Activated B cell treated with CpG ODN at 0.5 μM for 24 hours (primary cell): ENCODE measurements at places on chromosomes 1 and 21.

DNA sequence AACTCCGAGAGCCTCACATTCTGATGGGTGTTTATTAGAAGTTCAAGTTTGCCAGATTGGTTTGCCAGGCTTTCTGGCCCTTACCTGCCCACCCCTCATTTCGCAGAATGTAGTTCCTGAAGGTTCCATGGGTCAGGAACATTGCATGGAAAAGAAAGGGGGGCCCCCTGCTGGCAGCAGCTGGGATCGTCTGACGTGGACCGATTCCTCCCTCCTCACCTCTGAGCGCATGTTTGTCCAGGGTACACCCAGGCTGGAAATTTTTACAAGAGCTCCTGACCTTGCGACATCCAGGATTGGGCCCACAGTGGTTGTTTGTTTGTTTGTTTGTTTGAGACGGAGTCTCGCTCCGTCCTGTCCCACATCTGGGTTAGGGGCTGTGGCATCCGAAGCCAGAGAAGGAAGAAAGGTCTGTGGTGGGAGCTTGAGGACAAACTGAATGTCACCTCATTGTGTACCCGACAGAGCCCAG is 126.0 kb upstream of the TMEM51 start:
- no peak overlapping the region for H3K4me3 ChIP-seq
- DNase-seq, result no peak
- no peaks in the 10 kb centered on the region for H3K36me3 ChIP-seq
- H3K4me1 ChIP-seq, result no peaks in the 10 kb centered on the region
- H3K27me3 ChIP-seq, result no peaks in the 10 kb centered on the region
- no peak overlapping the region for H3K27ac ChIP-seq

DNA sequence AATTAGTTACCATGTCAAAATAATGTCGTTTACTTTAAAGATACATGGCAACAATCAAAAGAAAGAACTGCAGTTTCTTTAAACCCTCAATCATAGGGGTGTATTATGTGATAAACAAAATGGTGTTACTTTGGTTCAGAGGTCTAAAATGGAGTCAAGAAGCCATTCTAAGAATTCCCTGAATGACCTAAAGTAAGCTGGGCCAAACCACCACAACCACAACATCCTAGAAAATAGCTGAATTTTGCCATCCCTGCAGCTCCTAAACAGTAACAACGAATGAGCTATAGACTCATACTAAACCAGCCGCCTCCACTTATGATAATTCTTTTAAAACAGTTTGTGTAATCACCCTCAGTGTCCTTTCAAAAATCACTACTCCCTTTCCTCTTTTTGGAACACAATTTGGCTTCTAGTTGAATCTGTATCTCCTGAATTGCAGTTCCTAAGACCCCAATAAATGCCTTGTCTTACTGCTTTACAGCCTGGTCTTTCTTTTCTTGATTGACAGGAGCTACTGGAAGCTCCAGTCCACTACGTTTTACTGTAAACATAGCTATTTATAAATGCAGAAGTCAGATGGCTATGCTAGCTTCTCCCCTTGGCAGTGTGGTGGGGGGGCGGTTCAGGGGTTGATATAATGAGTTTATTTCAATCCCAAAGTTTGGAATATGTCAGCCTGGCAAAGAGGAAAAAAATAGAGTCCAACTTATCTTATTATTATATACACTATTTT is 84.3 kb downstream of the PLPPR4 start:
- H3K27ac ChIP-seq, result no peak overlapping the region
- H3K4me3 ChIP-seq, result no peak overlapping the region
- no peak for DNase-seq

- no peaks in the 10 kb centered on the region for H3K36me3 ChIP-seq
- no peak overlapping the region for H3K27ac ChIP-seq
- no peak for DNase-seq
- H3K27me3 ChIP-seq, result no peaks in the 10 kb centered on the region
- no peaks in the 10 kb centered on the region for H3K4me1 ChIP-seq
These were observed 186.4 kb upstream of the FAM78B start for GRCh38 chr1:166353213-166353612.

- H3K27ac ChIP-seq, result peak overlapping the region; percentile 96
- peaks cover 43% of the 10 kb centered on the region for H3K4me1 ChIP-seq
- peak overlapping the region; percentile 95 for H3K4me3 ChIP-seq
- no peaks in the 10 kb centered on the region for H3K27me3 ChIP-seq
- H3K36me3 ChIP-seq, result peaks cover 18% of the 10 kb centered on the region
- no peak for DNase-seq
These were observed 2.3 kb downstream of the LRRC8D start for GRCh38 chr1:89822999-89823628.

DNA sequence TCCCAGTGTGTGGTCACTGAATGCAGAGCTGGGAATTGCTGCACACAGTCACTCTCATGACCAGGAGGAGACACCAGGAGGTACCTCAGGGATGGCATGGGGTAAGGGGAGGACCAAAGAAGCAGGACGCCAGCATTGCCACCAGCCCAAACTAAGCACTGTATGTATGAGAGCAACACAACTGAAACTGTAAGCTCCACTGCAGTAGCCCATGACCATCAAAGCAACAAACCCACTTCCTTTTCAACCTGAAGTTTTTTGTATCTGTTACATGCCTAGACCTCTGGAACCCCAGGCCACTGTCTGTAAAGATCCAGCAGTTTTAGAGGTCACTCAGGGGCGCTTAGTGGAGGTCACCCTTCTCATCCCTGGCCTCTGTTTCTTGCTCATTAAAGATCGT is 164.3 kb downstream of the SETD4 start:
- peaks cover 2% of the 10 kb centered on the region for H3K27me3 ChIP-seq
- H3K36me3 ChIP-seq, result no peaks in the 10 kb centered on the region
- H3K4me1 ChIP-seq, result peaks cover 11% of the 10 kb centered on the region
- H3K4me3 ChIP-seq, result no peak overlapping the region
- H3K27ac ChIP-seq, result no peak overlapping the region

DNA sequence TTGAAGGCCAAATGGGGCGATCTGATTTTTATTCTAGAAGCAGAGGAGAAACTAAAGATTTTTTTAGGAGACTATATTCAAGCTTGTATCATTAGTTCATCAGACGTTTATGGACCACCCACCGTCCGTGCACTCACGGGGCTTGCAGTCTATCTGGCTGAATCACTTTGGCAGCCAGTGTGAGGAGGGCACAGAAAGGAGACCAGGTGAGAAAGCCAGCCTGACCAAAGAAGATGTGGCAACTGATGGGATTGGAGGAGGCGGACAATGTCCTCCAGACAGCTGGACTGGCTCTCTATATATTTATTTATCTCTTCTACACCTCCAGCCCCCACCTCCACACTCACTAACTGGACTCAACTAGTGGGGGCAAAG is 822 bp upstream of the ELOVL1 start:
- peaks cover 42% of the 10 kb centered on the region for H3K4me1 ChIP-seq
- H3K36me3 ChIP-seq, result peaks cover 38% of the 10 kb centered on the region
- peak overlapping the region; percentile 97 for H3K27ac ChIP-seq
- peak overlapping the region; percentile 93 for H3K4me3 ChIP-seq
- DNase-seq, result no peak

DNA sequence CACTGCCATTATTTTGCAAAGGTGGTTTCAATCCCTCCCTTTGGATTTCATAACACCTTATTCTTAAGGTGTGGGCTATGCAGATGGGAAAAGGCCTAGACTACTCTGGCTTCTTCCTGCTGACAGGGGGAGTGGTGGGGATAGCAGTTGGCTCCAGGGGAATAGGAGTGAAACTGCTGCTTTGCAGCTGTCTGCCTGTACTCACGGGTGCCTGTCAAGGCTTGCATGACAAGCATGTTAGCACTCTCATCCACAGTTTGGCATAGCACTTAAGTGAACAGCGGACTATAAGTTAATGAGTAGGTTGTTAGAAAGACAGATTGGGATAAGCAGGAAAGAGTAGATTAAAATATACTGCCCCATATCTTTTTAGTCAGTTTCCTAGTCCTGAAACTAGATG is 287.5 kb upstream of the DAB1 start:
- DNase-seq, result no peak
- H3K27ac ChIP-seq, result no peak overlapping the region
- H3K4me1 ChIP-seq, result no peaks in the 10 kb centered on the region
- no peaks in the 10 kb centered on the region for H3K36me3 ChIP-seq
- peaks cover 3% of the 10 kb centered on the region for H3K27me3 ChIP-seq

- peak overlapping the region; percentile 55 for H3K4me3 ChIP-seq
- no peak for DNase-seq
- H3K27ac ChIP-seq, result peak overlapping the region; percentile 75
- no peaks in the 10 kb centered on the region for H3K27me3 ChIP-seq
These were observed 38.6 kb downstream of the C21orf91 start for GRCh38 chr21:17780539-17780938.

GRCh38 chr1:240496941-240497340 is 115.0 kb downstream of the GREM2 start:
- no peaks in the 10 kb centered on the region for H3K36me3 ChIP-seq
- no peak overlapping the region for H3K4me3 ChIP-seq
- no peaks in the 10 kb centered on the region for H3K27me3 ChIP-seq
- no peak overlapping the region for H3K27ac ChIP-seq

DNA sequence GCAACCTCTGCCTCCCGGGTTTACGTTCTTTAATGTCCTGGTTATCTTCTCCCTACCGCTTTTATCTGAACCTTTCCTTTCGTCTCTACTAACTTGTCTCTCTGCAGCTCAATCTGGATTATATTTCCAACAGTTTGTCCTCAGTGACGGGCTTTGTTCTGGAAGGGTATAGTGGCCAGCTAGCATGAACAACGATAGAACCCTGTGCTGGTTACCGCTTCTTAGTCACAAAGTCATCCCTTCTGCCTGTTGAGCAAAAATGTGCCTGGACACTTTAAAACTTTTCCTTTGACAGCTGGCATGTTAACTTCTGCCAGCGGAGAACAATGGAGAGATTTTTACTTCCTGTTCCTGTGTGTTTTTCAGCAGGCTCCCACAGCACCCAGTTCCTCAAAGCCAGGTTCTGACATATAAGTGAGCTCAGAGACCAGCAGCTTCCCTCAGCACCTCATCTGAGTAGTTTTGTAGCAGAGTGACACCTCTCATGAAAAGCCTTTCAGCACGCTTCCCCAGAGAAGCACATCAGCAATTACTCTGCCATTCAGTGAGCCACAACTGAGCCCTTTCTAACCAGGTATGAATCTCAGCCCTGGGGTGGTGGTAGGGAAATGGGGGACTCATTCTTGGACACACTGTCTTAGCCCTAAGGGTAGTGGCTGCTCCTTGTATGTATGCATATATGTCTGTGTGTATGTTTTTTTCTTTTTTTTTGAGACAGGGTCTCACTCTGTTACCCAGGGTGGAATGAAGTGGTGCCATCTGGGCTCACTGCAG is 23.6 kb upstream of the CCDC17 start:
- H3K27me3 ChIP-seq, result no peaks in the 10 kb centered on the region
- H3K36me3 ChIP-seq, result peaks cover 62% of the 10 kb centered on the region
- no peak overlapping the region for H3K4me3 ChIP-seq
- peaks cover 27% of the 10 kb centered on the region for H3K4me1 ChIP-seq
- H3K27ac ChIP-seq, result no peak overlapping the region

- H3K27me3 ChIP-seq, result no peaks in the 10 kb centered on the region
- no peak overlapping the region for H3K27ac ChIP-seq
- no peak overlapping the region for H3K4me3 ChIP-seq
- H3K4me1 ChIP-seq, result no peaks in the 10 kb centered on the region
These were observed 48.4 kb upstream of the RUNX3 start for GRCh38 chr1:24978383-24979032.

- DNase-seq, result no peak
- H3K4me3 ChIP-seq, result no peak overlapping the region
- no peaks in the 10 kb centered on the region for H3K4me1 ChIP-seq
- H3K27me3 ChIP-seq, result no peaks in the 10 kb centered on the region
These were observed 114.6 kb downstream of the LIPI start for GRCh38 chr21:14096172-14096571.

DNA sequence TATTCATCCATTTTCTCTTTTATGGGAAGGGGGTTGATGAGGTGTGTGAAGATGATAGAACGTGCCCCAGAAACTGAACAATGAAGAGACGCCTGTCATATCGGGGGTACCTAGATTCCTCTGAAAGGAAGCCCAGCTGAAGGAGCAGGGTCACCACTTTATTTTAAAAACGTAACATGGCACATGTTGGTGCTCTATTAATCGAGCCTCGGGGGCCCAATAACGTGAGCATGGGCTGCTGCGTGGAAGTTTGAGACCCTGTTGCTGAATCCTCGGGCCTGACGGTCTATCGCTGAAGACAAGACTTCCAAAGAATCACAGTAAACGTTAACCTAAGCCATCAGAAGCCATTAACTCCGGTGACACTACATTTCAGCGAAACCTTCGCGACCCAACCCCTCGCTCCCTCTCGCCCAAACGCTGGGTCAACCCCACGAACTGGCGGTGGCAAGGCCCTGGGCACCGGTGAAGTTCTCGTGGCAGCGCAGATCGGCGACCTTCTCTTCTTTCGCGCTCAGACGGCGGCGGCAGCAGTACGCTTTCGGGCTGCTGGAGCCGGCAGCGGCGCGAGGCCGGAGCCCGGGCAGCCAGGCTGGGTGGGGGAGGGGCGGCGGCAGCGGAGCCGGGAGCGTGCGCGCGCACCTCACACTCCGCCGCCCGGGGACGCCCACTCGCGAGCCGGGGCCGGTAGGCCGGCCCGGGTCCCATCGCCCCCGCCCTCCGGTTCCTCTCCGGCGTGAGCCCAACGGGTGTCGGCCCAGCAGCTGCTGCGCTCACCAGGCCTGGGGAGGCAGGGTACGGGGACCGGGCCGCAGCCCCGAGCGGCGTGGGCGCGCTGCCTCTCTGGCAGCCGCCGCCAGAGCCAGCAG is 838 bp upstream of the MAN1A2 start:
- peaks cover 60% of the 10 kb centered on the region for H3K4me1 ChIP-seq
- H3K27ac ChIP-seq, result peak overlapping the region; percentile 91
- H3K27me3 ChIP-seq, result no peaks in the 10 kb centered on the region
- peak; percentile 92 for DNase-seq

DNA sequence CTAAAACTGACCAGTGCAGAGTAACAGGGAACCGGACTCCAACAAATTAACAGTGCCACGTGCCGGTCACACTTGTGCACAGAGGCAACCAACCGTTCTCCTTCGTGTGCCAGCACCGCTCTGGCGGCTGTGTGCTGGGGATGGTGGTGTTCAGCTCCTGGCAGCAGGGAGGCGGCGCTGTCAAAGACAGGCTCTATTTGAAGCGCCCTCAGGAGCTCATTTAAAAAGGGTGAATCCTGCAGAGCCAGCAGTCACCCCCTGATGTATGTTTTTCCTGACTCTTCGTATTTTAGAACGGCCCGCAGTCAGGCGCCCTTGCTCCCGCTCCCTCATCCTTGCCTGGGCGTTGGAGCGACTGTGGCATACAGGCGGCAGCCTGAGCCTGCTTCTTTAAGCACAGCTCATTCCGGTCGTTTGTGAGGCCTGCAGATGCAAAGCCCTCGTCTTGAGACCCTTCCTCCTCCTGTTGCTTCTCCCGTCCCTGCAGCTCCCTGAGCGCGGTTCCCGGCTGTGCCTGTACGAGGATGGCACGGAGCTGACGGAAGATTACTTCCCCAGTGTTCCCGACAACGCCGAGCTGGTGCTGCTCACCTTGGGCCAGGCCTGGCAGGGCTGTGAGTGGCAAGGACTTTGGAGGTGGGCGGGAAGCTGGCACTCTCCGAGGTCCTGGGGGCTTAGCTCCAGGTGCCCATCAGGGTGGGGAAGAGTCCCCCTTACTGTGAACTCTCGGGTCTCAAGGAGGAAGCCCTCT is 1.1 kb downstream of the DFFB start:
- no peaks in the 10 kb centered on the region for H3K27me3 ChIP-seq
- DNase-seq, result no peak
- peaks cover 9% of the 10 kb centered on the region for H3K36me3 ChIP-seq
